ENCODE measurements at places on chromosomes 12 and 14.

- no peaks in the 10 kb centered on the region for H3K36me3 ChIP-seq
- no peaks in the 10 kb centered on the region for H3K4me1 ChIP-seq
- H3K27me3 ChIP-seq: no peaks in the 10 kb centered on the region
- H3K4me3 ChIP-seq: no peak overlapping the region
Measured at GRCh38 chr12:90335566-90335965, 619.4 kb downstream of the CCER1 start.

GRCh38 chr14:37546621-37547447 lies 48.2 kb downstream of the FOXA1 start:
- peaks cover 5% of the 10 kb centered on the region for H3K36me3 ChIP-seq
- DNase-seq: peak; percentile 30
- H3K27me3 ChIP-seq: no peaks in the 10 kb centered on the region
- peaks cover 26% of the 10 kb centered on the region for H3K4me1 ChIP-seq
- H3K27ac ChIP-seq: peak overlapping the region; percentile 85

- H3K36me3 ChIP-seq: no peaks in the 10 kb centered on the region
- peaks cover 50% of the 10 kb centered on the region for H3K27me3 ChIP-seq
- H3K27ac ChIP-seq: no peak overlapping the region
- H3K4me1 ChIP-seq: no peaks in the 10 kb centered on the region
- DNase-seq: no peak
Measured at GRCh38 chr12:9051158-9051550, 61.8 kb downstream of the KLRG1 start.

GRCh38 chr12:10153271-10154144 lies 18.4 kb downstream of the OLR1 start:
- H3K36me3 ChIP-seq: peaks cover 11% of the 10 kb centered on the region
- peak; percentile 67 for DNase-seq
- H3K27ac ChIP-seq: peak overlapping the region; percentile 86

DNA sequence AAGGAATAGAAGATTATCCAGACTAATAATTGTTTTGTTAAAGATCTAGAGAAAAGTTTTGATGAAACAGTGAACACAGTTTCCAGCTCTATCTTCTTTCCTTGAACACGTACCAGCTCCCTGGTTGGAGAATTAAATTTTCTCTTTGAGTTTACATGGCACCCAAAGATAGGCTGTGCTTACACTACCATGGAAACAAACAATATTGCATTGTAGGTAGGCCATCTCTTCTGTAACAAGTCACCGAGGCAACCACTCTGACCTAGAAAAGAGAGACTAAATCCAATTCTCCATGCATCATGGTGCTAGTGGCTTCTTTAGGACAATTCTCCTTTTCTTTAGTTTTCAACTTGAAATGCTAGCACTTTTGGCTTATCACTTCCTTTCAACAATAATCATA lies 9.9 kb downstream of the BMAL2 start:
- peaks cover 37% of the 10 kb centered on the region for H3K36me3 ChIP-seq
- H3K4me1 ChIP-seq: peaks cover 96% of the 10 kb centered on the region
- no peaks in the 10 kb centered on the region for H3K27me3 ChIP-seq
- H3K27ac ChIP-seq: peak overlapping the region; percentile 44
- DNase-seq: no peak

DNA sequence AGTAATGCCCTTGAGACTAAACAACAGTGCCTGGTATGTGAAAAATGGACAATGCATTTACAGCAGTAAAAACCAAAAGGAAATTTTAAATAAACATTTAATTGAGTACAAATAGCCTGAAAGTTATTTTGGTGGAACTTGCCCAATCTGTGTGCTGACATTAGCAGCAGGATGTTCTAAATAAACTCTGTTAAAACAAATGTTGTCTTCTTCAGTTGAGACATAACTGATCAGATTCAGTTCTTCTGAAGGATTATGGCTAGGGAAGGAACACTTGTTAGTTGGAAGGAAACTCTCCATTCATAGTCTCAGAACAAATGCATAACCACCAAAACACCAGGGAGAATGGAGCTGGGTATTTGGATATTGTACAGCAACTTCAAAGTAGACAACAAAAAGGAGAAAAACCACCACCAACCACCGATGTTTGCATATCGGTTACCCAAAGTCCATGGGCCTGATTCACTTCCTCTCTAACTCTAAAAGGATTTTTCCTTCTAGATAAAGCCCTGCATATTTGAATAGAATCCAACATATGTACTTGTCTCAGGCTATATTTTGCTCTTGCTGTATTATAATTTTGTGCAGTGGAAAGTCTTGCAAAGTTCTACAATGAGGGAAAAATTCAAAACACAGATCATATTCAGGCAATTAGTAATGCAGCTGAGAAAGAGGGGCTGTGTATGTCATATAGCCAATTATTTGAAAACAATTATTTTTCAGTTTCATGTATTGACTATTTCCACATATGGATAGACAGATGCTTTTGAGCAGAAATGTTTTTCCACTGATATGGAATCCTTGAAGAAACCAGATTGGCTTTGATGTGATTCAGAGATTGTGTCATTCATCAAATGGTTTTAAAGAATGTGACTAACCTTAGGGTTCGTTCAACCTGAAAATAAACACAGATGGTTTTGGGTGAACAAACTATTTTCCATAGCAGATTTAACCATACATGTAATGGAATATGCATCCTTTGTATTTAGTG lies 152.2 kb upstream of the BMP4 start:
- H3K4me3 ChIP-seq: no peak overlapping the region
- peak; percentile 39 for DNase-seq
- peak overlapping the region; percentile 61 for H3K27ac ChIP-seq
- no peaks in the 10 kb centered on the region for H3K27me3 ChIP-seq

DNA sequence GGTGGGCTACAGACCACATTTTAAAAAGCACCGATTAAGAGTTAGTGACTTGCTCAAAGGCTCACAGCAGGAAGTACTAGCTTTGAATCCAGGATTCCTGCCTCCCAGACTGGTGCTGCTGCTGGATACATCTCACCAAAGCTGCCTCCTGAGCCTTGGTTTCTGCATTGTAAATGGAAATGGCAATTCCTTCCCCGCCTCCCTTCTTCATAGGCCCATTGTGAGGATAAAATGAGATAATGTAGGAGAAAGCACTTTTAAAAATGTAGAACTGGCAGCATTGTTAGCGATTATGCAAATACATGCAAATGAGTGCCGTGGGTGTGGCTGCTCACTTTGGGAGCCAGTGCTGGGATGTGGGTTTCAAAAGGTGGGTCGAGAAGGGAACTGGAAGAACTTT lies 15.4 kb downstream of the PDE1B start:
- H3K4me3 ChIP-seq: no peak overlapping the region
- H3K36me3 ChIP-seq: no peaks in the 10 kb centered on the region
- H3K27ac ChIP-seq: no peak overlapping the region
- peaks cover 88% of the 10 kb centered on the region for H3K27me3 ChIP-seq
- peaks cover 8% of the 10 kb centered on the region for H3K4me1 ChIP-seq
- DNase-seq: no peak

GRCh38 chr12:79415321-79415720 lies 275.4 kb downstream of the PAWR start:
- H3K4me1 ChIP-seq: peaks cover 62% of the 10 kb centered on the region
- no peak for DNase-seq
- peaks cover 8% of the 10 kb centered on the region for H3K36me3 ChIP-seq
- peak overlapping the region; percentile 55 for H3K4me3 ChIP-seq

- no peaks in the 10 kb centered on the region for H3K36me3 ChIP-seq
- H3K4me3 ChIP-seq: no peak overlapping the region
- no peak for DNase-seq
- no peaks in the 10 kb centered on the region for H3K4me1 ChIP-seq
- H3K27ac ChIP-seq: no peak overlapping the region
Measured at GRCh38 chr12:116188581-116188980, 88.9 kb downstream of the MED13L start.

DNA sequence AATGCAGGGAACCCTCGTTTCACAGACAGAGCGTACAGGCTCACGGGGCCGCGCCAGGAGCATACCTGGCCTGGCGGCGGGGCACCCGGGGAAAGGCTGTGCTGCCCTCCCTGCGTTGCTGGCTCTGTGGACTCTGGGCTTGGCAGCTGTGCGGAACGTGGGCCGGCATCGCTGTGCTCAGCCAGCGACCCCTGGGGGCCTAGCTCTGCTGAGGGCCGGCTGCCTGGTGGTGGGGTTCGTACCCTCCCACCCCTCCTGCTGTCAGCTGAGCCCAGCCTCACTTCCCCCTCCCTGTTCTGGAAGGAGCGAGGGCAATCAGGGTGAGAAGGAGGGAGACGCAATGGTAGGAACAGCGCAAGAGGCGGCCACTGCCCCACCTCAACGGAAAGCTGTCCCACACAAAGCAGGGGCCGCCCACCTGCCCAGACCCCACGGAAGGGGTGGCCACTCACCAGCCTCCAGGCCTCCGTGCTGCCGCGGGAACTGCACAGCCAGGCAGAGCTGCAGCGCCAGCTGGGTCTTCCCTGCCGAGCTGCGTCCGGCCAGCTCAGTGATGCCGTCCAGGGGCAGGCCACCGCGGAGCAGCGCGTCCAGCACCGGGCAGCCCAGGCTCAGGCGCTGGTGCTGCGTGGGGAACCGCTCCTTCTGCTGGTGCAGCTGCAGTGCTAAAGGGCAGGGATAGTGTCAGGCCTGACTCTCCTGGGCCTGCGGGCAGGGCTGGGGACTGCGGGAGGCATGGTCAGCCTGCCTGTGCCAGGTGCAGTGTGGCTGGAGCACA lies 8.5 kb downstream of the XRCC3 start:
- peaks cover 58% of the 10 kb centered on the region for H3K36me3 ChIP-seq
- no peaks in the 10 kb centered on the region for H3K4me1 ChIP-seq
- DNase-seq: no peak
- H3K27ac ChIP-seq: no peak overlapping the region

DNA sequence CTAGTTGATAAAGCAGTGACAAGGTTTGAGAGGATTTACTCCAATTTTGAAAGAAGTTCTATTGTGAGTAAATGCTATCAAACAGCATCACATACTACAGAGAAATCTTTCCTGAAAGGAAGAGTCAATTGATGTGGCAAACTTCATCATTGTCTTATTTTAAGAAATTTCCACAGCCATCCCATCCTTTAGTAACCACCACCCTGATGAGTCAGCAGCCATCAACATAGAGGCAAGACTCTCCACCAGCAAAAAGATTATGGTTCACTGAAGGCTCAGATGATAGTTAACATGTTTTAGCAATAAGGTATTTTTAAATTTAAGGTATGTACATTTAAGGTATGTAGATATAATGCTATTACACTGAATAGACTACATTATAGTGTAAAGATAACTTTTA lies 122.1 kb upstream of the ARHGAP5 start:
- no peak overlapping the region for H3K4me3 ChIP-seq
- H3K27me3 ChIP-seq: no peaks in the 10 kb centered on the region
- DNase-seq: no peak
- H3K36me3 ChIP-seq: no peaks in the 10 kb centered on the region
- no peak overlapping the region for H3K27ac ChIP-seq

DNA sequence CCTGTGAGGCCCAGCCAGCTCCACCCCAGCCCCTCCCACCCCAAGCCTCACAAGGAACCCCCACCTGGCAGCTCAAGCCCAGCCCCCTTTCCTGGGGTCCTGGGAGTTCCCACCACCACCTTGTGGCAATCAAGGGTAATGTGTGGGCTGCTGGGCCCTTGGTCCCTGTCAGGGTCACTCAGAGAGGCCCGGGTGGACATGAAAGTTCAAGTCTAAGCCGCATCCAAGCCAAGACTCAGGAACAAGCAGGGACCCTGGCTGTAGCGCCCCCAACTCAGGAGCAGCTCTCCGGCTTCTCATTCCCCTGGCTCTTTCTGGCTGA lies 106.4 kb upstream of the C14orf180 start:
- no peak for DNase-seq
- peaks cover 74% of the 10 kb centered on the region for H3K27me3 ChIP-seq
- no peaks in the 10 kb centered on the region for H3K36me3 ChIP-seq

GRCh38 chr14:54839701-54840119 lies 62.9 kb downstream of the GCH1 start:
- peak; percentile 53 for DNase-seq
- no peak overlapping the region for H3K27ac ChIP-seq
- peaks cover 10% of the 10 kb centered on the region for H3K36me3 ChIP-seq
- H3K27me3 ChIP-seq: no peaks in the 10 kb centered on the region

GRCh38 chr14:89435892-89436656 lies 19.0 kb upstream of the FOXN3 start:
- H3K27me3 ChIP-seq: no peaks in the 10 kb centered on the region
- no peaks in the 10 kb centered on the region for H3K36me3 ChIP-seq
- H3K27ac ChIP-seq: no peak overlapping the region
- no peak for DNase-seq
- H3K4me3 ChIP-seq: no peak overlapping the region

DNA sequence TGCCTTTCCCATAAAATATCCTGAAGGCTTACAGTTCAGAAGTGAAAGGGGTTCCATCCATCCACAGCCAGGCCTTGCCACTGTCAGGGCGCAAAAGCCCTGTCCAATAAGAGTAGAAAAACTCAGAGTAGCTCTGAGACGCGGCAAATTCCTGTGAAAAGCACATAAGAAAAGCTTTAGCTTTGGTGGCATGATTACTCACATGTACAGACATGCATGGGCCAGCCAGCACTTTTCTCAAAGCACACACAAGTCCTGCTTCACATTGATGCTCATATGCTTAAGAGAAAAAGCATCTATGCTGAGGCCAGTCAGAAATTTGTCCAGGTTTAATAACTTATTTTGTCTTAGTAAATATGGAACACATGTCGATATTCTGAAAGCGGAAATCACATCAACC lies 25.5 kb downstream of the CLEC1A start:
- H3K4me3 ChIP-seq: no peak overlapping the region
- H3K27ac ChIP-seq: no peak overlapping the region
- H3K27me3 ChIP-seq: no peaks in the 10 kb centered on the region
- peaks cover 13% of the 10 kb centered on the region for H3K4me1 ChIP-seq
- no peaks in the 10 kb centered on the region for H3K36me3 ChIP-seq

GRCh38 chr14:76257111-76257803 lies 105.5 kb downstream of the GPATCH2L start:
- H3K4me1 ChIP-seq: no peaks in the 10 kb centered on the region
- no peak overlapping the region for H3K4me3 ChIP-seq
- H3K27me3 ChIP-seq: no peaks in the 10 kb centered on the region

- no peaks in the 10 kb centered on the region for H3K27me3 ChIP-seq
- DNase-seq: no peak
- H3K27ac ChIP-seq: peak overlapping the region; percentile 97
- H3K4me3 ChIP-seq: no peak overlapping the region
- peaks cover 74% of the 10 kb centered on the region for H3K4me1 ChIP-seq
Measured at GRCh38 chr12:11877102-11877826, 193.5 kb upstream of the BCL2L14 start.

- no peak for DNase-seq
- H3K27ac ChIP-seq: no peak overlapping the region
- no peaks in the 10 kb centered on the region for H3K4me1 ChIP-seq
- H3K27me3 ChIP-seq: peaks cover 99% of the 10 kb centered on the region
- peaks cover 9% of the 10 kb centered on the region for H3K36me3 ChIP-seq
- H3K4me3 ChIP-seq: no peak overlapping the region
Measured at GRCh38 chr12:54058128-54058768, 4.6 kb downstream of the HOXC4 start.

DNA sequence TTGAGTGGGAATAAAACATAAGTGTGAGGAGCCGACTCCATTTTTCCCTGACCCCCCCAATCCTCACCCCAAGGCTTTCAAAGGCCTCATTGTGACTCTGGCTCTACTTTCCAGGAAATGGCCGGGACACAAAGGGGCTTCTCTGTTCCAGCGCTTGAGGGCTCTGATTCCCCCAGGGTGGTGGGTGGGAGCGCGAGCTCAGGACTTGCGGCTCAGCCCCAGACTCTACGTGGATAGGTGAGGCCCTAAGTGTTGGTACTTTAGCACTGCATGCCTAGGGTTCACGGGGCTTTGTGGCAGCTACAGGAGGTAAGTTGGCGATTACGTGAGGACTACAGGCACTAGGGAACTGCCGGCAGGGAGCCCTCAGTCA lies 553 bp downstream of the CNPY2 start:
- peak overlapping the region; percentile 99 for H3K27ac ChIP-seq
- no peak for DNase-seq
- H3K4me1 ChIP-seq: no peaks in the 10 kb centered on the region
- peak overlapping the region; percentile 100 for H3K4me3 ChIP-seq
